ENCODE measurements at places on chromosomes 1 and 21. TPM values are rescaled to one million over a fixed set of nuclear protein-coding genes. Genes with fewer than 3 reads are reported as not detected.

The MYBPH gene
- not detected for total RNA-seq

The VASH2 gene
- total RNA-seq: 4.4 TPM

The RNF186 gene
- not detected for total RNA-seq

The SLC27A3 gene
- total RNA-seq: 3.3 TPM

The TBCE gene
- 71.7 TPM for total RNA-seq

The STUM gene
- 0.45 TPM for total RNA-seq

GRCh38 chr21:14602382-14602958 is 56.4 kb upstream of the SAMSN1 start:
- DNase-seq: no peak

DNA sequence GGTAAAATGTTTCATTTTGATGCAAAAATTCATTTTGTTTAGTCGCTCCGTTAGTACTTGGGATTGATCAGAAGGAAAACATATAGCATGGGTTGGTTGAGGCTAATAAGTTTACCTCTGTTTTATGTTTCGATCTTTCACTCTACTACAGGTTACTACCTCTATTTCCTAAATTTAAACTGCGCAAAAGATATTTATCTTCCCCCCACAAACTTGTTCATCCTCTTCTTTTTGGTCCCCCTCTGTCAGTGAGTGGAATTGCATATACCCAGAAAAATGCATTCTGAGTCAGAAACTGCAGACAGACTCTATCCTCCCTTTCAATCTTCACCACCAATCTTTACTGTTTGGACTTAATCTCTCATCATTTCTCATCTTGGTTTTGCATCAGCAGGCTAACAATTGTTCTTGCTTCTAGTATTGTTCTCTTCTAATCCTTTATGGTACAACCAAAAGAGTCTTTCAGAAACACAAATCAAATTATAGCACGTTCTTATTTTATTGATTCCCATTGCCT is 316.0 kb upstream of the ADGRL4 start:
- DNase-seq: peak; percentile 20

DNA sequence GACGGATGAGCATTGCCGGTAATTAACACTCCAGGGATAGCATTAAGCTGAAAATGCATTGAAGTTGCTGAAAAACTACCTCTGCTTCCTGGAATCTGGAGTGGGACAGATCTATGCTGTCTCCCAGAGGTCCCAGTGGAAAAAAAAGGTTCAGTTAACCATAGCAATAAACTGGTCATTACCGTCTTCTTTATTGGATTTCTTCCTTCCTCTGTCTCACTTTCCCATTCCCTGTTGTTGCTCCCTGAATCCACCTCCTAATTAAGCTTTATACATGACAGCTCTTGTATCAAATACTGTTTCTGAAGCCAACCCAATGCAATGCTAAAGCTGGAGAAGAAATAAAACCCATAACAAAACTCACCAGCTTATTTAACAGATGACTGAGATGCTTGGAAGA is 1805.9 kb downstream of the NCAM2 start:
- DNase-seq: no peak

- DNase-seq: no peak
These were observed 1.5 kb upstream of the UQCRHL start for GRCh38 chr1:15808955-15809354.

GRCh38 chr21:30625449-30626165 is 5.2 kb downstream of the KRTAP20-4 start:
- DNase-seq: no peak

GRCh38 chr21:16855164-16855667 is 657.6 kb upstream of the CXADR start:
- no peak for DNase-seq

GRCh38 chr1:238409932-238410331 is 519.2 kb upstream of the ZP4 start:
- peak; percentile 21 for DNase-seq

GRCh38 chr1:212186427-212187207 is 98.6 kb upstream of the PPP2R5A start:
- DNase-seq: no peak

- DNase-seq: peak; percentile 89
These were observed 236.5 kb upstream of the JUN start for GRCh38 chr1:59020151-59020997.

DNA sequence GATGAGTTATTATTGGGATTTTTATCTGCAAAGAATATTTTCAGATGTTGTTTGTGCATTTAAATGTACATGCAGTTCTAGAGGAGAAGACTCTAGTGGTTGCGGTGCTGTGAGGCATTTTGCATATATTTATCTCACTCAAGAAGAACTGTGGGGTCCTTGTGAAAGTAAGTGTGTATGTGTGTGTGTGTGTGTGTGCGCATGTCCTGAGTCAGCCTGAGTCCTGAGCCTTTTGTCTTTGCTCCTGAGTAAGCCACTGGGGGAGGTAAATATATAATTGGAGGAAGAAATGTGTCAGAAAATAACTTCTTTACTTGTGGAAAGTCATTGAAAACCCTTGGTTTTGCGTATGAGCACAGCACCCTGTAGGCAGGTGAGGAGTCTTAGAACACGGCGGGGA is 55.6 kb upstream of the CD34 start:
- DNase-seq: no peak

DNA sequence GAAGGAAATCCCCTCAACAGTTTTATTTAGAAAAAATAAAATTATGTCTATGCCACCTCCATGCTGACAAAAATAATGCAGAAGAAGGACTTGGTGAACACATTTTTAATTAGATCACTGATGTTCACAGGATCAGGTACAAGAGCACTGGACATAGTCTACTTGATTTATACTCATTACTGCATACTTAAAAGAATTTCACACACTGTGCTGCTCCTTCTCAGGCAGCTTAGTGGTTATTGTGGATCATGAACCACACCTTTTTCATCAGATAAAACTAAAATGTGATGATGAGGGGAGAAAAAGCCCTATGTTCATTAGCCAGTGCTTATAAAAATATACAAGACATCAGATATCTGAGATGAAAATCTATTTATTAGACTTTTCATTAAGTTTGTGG is 103.3 kb upstream of the DPH5 start:
- no peak for DNase-seq

- DNase-seq: peak; percentile 56
These were observed 59.4 kb upstream of the LRRC8B start for GRCh38 chr1:89465201-89465600.

DNA sequence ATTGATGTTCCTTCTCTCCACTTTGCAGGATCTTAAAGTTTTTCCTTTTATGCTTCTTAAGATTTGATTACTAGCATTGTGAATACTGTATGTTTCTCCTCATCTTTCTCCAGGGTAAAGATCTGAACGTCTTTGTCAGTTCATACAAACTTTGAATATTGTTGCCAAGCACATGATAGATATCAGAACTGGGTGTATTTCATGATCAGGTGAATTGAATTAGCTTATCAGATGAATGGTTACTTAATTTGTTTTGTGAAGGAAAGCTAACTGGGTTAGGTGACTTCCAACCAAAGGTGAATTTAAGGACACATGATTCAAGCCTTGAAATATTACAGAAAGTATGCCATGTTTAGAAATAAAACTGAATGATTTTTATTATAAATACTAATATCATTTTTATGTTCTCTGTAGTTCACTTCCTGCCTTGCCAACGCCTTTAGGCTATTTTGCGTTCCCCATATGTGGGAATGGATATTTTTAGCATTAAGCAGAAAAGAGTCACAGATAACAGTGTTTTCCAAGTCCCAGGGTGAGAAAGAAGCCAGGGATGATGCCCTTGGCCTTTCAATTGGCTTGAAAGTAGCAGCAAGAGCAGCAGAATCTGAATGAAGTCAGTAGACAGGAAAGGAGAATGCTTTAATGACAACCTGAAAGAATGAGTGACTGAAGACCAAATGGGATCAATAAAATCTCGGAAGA is 752.1 kb downstream of the NCAM2 start:
- DNase-seq: no peak

- DNase-seq: no peak
These were observed 174 bp downstream of the SH3BP5L start for GRCh38 chr1:248825573-248825908.

- peak; percentile 74 for DNase-seq
These were observed 258.7 kb downstream of the DISC1 start for GRCh38 chr1:231885209-231885854.

GRCh38 chr1:170660871-170661645 is 2.9 kb upstream of the PRRX1 start:
- no peak for DNase-seq

GRCh38 chr1:145720556-145720877 is 1.2 kb downstream of the CD160 start:
- peak; percentile 81 for DNase-seq
